ENCODE measurements at places on chromosomes 11 and 22.
A peak's percentile ranks its signal among the peaks of the same experiment; 100 is the strongest.

DNA sequence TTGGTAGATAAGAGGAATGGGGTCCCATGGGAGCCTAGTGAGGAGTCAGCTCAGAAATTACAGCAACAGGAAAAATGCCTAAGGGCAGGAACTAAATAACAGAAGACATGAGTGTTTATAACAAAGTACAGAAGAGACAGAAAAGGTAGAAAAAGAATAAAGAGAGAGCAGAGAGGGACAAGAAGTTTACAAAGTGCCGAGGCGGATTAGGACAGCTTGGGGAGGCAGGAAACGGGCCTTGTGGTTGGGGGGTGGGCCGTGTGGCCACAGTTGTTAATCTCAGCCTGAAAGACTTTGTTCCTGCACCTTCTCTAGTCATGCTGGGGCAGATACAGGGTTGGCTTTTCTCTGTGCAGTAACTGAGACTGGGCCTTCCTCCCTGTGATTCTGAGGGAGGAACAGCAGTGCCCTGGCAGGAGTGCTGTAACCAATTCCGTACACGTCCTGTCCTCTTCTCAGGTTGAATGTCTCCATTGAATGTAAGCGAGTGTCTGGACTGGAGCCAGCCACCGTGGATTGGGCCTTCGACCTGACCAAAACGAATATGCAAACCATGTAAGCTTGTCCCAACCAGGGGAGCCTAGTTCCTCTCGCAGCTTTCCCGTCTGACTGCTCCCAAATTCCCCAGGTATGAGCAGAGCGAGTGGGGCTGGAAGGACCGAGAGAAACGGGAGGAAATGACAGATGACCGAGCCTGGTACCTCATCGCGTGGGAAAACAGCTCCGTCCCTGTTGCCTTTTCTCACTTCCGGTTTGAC is 13.2 kb downstream of the NAA40 start:
- peak; percentile 6 for DNase-seq

DNA sequence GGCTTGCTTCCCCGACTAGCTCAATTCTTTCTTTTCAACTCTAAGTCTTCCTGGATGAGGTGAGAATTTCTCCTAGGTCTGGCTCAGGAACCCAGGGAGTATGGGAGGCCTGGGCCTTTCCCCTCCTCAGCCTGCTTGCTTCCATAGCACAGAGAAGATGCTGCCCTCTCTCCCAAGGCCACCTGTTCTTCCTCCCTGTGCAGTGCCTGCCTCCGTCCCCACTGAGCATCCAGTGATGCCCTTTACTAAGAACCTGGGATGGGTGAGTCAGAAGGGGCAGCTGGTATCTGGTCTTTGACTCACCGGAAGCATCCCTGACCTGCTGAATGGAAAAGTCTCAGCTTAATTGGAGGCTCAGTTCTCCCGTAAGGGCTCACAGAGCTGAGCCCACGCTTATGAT is 607.9 kb downstream of the BUD13 start:
- DNase-seq, result no peak

- no peak for DNase-seq
Observed at GRCh38 chr22:39089928-39090327, 7.1 kb upstream of the APOBEC3H start.

DNA sequence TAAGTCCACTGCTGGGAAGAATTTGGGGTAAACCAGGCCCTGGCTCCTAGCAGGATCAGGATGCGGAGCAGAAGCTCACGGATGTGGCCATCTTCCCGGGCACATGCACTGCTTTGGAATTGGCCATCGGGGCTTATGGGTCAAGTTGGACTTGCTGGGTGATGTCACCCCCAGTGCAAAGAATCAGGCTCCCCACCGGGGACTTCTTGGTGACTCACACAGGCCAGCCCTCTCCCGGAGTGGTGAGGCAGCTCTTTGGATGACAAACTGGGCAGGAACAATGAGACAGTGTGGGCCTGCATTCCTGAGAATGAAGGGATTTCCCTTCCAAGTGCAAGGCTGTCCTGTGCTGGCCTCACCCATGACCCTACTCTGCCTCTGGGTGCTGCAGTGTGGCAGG is 128.8 kb upstream of the ANO1 start:
- DNase-seq, result no peak

GRCh38 chr11:59158206-59159068 is 13.5 kb upstream of the DTX4 start:
- DNase-seq, result peak; percentile 44

- no peak for DNase-seq
Observed at GRCh38 chr11:1937616-1938342, 9.4 kb upstream of the MRPL23 start.

DNA sequence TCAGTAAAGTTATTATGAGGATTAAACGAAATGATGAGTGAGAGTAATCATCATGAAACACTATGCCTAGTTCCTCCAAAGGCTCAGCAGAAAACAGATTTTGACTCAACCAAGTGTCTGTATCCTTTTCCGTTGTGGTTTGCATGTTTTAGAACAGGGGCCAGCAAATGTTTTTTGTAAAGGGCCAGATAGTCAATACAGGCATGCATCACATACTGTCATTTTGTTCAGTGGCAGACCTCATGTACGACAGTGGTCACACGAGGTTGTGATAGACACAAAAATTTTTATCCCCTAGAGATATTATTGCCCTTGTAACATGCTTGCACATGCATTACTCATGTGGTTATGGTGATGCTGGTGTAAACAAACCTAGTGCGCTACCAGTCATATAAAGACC is 81.9 kb upstream of the SLC25A18 start:
- no peak for DNase-seq

GRCh38 chr11:97290464-97291041 is 900.7 kb downstream of the JRKL start:
- DNase-seq, result no peak

DNA sequence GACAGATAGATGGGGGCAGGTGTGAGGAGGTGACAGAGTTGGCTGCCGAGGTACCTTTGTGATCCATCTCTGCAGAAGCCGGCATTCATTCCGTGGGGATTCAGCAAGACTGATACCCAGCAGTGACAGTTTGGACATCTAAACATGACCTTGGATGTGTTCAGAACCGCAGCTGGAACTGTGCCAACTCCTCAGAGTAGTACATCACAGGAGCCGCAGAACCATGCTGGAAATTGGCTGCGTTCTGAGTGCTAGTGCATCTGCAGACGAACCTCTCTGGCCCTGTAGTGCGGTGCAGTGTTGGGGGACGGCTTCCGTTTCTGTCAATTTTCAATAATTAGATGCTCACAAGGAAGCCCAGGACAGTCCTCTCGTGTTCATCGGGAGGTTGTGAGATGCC is 772.1 kb downstream of the NTM start:
- no peak for DNase-seq

- DNase-seq, result no peak
Observed at GRCh38 chr22:46795845-46796565, 33.6 kb downstream of the TBC1D22A start.

DNA sequence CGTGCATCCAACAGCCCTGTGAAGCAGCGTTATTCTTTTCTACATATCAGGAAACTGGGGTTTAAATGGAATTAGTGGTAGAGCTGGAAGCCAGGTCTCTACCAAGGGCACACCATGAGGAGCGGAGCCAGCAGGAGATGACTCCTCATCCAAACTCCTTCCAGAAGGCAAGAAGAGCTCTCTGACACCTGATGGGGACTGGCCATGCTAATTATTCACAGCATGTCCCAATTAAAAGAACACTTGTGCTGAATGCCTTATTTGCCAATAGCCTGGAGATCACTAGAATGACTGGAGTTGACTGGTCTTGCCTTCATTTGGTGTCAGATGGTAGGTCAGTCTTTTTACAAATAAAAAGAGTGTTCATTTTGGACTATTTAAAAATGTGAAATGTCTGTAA is 32.9 kb upstream of the SLN start:
- no peak for DNase-seq

DNA sequence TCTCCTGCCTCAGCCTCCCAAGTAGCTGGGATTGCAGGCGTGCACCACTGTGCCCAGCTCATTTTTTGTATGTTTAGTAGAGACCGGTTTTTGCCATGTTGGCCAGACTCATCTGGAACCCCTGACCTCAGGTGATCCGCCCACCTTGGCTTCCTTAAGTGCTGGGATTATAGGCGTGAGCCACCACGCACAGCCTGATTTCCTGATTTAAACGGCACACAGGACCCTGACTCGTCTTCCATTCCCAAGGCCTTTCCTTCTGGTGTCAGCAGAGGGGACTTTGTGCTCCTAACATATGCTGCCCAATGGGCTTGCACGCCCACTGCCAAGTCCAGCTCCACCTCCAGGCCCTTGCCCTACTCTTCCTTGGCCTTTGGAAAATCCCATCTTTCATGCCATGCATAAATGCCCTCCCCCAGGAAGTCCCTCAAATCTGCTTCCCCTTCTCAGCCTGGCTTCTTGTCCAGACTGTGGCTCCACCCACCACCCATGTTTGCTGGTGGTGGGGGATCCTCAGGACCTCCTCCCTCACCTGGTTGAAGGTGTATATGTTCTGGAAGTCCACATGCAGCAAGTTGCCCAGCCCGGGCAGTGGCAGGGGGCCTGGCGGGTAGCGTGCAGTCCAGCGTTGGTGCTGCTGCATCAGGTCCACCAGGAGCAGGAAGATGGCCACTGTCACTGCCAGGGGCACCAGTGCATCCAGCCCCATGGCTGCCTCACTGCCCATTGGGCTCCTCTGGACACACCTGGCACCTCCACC is 23.9 kb upstream of the CYP2D6 start:
- no peak for DNase-seq

GRCh38 chr22:30887861-30888260 is 80.7 kb downstream of the MORC2 start:
- DNase-seq, result no peak

GRCh38 chr22:32052936-32053791 is 10.1 kb downstream of the SLC5A1 start:
- DNase-seq, result no peak

GRCh38 chr11:22539821-22540256 is 85.8 kb downstream of the FANCF start:
- DNase-seq, result no peak

DNA sequence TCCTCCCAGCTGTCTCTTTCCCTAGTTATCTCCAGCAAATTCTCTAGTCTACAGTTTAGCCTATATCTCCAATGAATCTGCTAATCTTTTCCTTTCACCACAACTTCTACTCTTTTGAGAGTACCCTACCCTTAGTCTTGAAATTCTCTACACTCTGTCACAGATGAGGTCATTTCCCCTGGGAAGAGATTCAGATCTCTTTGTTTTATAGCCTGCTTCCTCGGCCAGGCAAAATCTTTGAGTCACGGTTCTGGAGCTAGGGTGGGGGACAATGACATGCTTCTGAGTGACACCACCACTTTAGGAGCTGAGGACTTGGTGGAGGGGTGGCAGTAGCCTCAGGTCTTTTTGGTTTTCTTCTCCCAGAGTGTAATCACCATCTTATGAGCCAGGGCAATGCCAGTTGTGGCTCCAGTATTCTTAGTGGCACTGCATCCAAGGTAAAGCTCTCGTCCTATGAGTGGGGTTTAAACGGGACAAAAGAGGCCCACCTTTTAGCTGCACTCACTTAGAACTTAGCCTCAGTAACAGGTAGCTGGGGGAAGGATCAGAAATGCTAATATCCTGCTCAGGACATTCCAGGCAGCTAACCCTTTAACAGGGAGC is 98.5 kb upstream of the RRM1 start:
- DNase-seq, result no peak

- DNase-seq, result no peak
Observed at GRCh38 chr11:64186492-64187165, 658 bp downstream of the STIP1 start.

All from stimulated activated naive CD4-positive, alpha-beta T cell treated with Interleukin-2 at 50 U/mL for 16 hours (primary cell).